ENCODE measurements at places on chromosomes 6 and 20.

- DNase-seq, result no peak
Observed at GRCh38 chr6:141688916-141689315, 443.8 kb upstream of the GJE1 start.

DNA sequence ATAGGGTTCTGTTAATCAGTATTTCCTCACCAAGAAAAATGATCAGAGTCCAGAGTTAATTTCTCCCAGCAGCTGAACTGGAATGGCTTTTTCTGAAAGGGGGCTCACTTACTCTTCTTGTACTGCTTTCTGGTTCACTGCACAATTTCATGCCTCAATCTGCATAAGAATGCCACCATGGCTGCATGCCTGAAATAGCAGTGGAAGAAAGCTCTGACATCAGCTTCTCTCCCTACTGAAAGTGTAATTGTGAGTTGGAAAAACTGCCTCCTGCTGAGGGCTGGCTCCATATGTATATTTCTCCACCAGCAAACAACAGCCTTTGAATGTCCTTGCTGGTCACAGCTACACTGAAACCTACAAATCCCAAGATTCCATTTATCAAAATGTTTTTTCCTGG is 1027.2 kb upstream of the GJE1 start:
- DNase-seq, result no peak

GRCh38 chr6:116764961-116765841 is at the start of gene FAM162B:
FAM162B (minus strand) TSS chr6:116765719; CDS start chr6:116765576, 143 bp downstream.
- DNase-seq, result no peak

- no peak for DNase-seq
Observed at GRCh38 chr6:66897576-66897975, 1190.5 kb upstream of the EYS start.

DNA sequence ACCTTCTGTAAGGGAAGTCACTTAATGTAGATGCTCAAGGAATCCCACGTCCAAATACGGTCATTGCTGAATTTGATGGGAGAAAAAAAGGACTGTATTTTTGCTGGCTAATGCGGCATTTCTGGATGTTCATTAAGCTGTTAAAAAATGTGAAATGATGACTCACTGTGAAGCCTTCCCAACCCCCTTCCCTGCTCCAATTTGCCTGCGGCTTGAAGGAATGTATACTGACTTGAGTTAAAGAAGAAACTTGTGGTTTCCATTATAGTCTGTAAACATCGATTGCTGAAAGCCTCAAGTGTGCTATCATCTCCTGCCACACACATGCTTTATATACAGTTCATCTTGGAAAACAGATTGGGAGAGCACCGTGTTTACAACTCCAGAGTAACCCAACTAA is 249.1 kb upstream of the JAG1 start:
- DNase-seq, result no peak

GRCh38 chr6:125198398-125198937 is 44.9 kb downstream of the TPD52L1 start:
- no peak for DNase-seq

DNA sequence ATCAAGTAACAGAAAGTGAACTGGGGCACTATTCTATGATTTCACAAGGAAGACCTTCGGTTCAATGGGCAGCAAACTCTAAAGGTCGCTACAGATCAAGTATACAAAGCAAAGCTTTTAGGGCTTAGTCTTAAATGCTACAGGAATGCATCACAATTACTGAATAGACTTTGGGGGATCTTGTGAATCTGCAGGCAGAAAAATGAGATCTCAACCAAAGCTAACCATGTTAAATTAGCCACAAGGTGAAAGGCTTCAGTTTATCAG is 98.0 kb upstream of the TMEM30A start:
- DNase-seq, result no peak

DNA sequence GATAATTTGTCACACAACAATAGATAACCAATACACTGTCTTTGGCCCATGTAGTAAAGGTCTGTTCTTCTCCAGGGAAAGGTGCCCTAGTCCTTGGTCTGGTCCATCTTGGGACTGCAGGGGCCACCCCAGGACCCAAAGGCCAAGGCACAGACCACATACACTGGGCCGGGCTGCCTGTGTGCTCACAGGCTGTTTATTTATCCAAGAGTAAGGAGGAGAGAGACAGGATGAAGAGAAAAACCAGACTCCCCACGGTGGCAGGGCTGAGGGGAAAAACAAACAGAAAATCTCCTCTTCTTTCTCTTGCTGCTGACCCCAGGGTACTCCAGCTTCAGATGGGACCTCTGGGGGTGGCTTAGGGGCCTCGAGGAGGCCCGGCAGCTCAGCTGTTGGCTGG is 6.5 kb upstream of the CDK5RAP1 start:
- DNase-seq, result no peak

DNA sequence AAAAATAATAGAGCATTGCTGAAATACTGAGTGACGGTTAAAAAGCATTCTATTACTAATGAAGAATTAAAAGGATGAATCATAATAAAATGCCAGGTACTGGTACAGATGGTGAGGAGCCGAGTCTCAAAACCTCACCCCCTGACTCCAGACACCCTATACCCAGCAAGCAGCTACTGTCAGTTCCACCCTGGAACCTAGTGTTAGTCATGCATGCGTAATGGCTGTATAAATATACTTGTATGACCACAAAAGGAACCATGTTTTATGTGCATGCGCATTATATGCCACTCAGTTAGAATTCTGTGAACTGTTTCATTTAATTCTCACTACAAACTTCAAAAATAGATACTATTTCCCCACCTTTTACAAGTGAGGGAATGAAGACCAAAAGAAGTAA is 568.7 kb upstream of the RNF217 start:
- DNase-seq, result no peak

GRCh38 chr6:101784094-101784493 is 390.6 kb downstream of the GRIK2 start:
- no peak for DNase-seq

GRCh38 chr6:44250067-44250717 is 3.3 kb downstream of the HSP90AB1 start:
- DNase-seq, result no peak

- no peak for DNase-seq
Observed at GRCh38 chr20:51429144-51429482, 113.4 kb downstream of the NFATC2 start.

GRCh38 chr6:100035873-100036653 is 42.0 kb upstream of the MCHR2 start:
- DNase-seq, result no peak

DNA sequence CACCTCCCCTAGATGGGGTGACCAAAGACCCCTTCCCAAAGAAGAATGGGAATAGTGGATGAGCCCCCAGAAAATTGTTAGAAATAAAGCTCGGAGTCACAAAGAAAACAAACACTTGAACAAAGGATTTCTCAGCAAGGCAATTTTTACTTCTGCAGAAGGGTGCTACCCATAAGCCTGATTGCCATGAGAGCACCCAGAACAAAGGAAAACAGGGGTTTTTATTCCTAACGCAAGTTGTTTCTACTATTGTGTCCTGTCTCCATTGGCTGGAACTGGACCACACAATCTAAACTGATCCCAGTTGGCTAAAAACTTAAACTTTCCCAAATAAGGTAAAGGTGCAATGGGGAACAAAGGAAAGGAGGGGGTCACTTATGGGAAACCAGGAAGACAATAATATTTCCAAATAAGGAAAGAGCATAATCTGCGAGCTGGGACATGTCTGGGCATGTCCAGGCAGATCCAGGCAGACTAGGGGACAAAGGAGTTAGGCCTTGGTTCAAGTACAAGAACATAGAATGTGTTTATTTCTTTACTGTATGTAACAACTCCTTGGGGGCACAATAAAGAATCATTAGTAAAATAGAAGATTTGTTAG is 20.0 kb downstream of the HLA-B start:
- no peak for DNase-seq

GRCh38 chr6:6350696-6351095 is 30.2 kb upstream of the F13A1 start:
- no peak for DNase-seq

DNA sequence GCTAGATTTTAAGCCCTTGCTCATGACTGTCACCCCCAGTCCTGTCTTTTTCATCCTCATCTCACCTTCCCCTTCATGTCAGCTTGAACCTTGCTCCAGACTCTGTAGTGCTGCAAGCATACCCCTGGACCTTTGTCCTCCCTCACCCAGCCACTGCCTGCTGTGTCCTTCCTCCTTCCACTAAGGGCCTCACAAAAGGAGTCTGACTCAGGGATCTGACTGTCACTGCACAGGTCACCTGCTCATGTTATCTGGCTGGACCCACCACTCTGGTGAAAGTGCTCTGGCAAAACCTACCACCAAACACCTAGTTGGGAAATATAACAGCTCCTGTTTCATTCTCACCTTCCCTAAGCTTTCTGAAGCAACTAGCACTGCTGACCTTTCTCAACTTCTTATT is 151.4 kb downstream of the INSM1 start:
- DNase-seq, result no peak

- DNase-seq, result no peak
Observed at GRCh38 chr20:58623579-58624473, 27.3 kb upstream of the STX16 start.

DNA sequence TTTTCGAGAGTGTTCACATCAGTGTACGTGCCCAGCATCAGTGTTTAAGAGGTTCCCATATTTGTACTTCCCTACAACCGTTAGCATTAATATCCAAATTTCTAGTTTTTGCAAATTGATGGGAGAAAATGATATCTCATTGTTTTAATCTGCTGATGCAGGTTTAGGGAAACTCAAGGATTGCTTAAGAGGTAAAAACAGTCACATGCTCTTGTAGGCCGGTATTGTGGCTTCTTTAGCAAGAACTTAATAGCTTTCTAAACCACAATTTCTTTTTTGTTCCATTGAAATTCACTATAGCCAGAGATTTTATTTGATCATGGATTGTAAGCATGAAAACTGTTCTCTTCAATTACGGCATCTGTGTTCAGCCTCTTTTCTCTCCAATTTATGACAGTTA is 29.5 kb downstream of the BEND6 start:
- no peak for DNase-seq

- no peak for DNase-seq
Observed at GRCh38 chr6:155449450-155450239, 6.0 kb downstream of the NOX3 start.

GRCh38 chr6:2482773-2483172 is 237.4 kb upstream of the GMDS start:
- no peak for DNase-seq

GRCh38 chr6:45710304-45710821 is 305.3 kb downstream of the CLIC5 start:
- peak; percentile 38 for DNase-seq

All from natural killer cell (primary cell).